ENCODE measurements at places on chromosomes 4 and X.

- no peak for DNase-seq
Observed at GRCh38 chrX:34341258-34341657, 209.1 kb upstream of the FAM47A start.

DNA sequence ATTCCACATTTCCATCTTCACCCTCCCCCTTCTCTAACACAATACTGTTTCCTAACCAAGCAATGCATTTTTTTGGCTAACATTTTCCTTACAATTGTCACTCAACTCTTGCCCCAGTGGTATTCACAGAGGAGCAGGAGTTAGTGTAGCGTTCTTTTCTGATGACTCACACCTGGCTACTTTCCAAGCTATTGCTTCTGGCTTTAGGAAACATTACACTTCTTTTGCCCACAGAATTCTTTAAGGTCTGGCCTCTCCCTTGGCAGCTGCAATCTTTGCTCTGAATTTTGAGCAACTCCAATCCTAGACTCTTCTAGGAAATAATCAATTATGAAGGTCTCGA lies 27.5 kb upstream of the PDGFC start:
- no peak for DNase-seq

DNA sequence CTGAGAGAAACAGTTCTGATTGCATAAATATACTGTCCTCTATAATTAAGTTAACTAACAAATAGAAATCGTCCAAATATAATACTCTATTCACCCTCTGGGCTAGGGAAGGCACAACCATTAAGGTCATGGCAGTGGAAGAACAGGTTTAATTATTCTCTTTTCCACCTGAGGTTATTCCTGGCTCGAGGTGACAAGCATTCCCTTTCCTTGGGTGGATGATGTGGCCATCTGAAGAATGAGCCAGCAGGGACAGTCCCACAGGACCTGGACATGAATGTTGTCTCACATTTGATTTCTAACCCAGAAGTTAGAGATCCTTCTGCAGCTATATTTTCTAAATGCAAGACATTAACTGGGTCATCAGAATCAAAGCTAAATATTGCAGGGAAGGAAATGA lies 5.5 kb downstream of the IBSP start:
- DNase-seq: no peak

- DNase-seq: no peak
Observed at GRCh38 chrX:148270499-148270898, 229.9 kb upstream of the AFF2 start.

GRCh38 chrX:40207626-40208025 lies 109.9 kb upstream of the BCOR start:
- DNase-seq: no peak

GRCh38 chr4:75189711-75190335 lies 256.9 kb downstream of the PARM1 start:
- DNase-seq: no peak

GRCh38 chr4:6474705-6475457 lies 2.5 kb upstream of the PPP2R2C start:
- no peak for DNase-seq

GRCh38 chr4:165927366-165927765 lies 54.3 kb downstream of the TLL1 start:
- DNase-seq: no peak

DNA sequence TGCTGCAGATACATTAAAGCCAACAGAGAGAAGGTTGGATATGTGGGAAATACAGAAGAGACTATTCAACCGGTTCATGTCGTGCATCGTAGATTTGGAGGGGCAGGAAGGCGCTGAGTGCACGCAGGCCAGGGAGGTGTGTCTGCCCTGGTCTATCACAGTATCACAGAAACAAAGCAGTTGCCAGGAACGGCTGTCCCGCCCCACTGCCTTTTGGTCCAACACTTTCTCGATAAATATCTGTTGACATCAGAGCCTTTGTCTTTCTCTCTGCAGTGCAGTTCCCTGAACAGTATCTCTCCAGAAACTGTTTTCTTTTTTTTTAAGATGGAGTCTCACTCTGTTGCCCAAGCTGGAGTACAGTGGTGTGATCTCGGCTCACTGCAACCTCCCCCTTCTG lies 151.1 kb upstream of the BCOR start:
- DNase-seq: no peak

- DNase-seq: no peak
Observed at GRCh38 chr4:155774033-155774432, 15.2 kb downstream of the GUCY1B1 start.

- no peak for DNase-seq
Observed at GRCh38 chr4:31674313-31674947, 954.3 kb downstream of the PCDH7 start.

GRCh38 chr4:108159845-108160244 lies 8.9 kb downstream of the LEF1 start:
- no peak for DNase-seq

GRCh38 chr4:165207016-165207430 lies 338 bp upstream of the KLHL2 start:
- DNase-seq: no peak

- DNase-seq: no peak
Observed at GRCh38 chrX:133375615-133376340, 39.5 kb downstream of the GPC4 start.

GRCh38 chr4:185587427-185588161 lies 52.3 kb upstream of the PDLIM3 start:
- peak; percentile 66 for DNase-seq

- DNase-seq: no peak
Observed at GRCh38 chr4:93781198-93781597, 47.4 kb upstream of the ATOH1 start.

- no peak for DNase-seq
Observed at GRCh38 chrX:9786798-9787635, 788 bp downstream of the SHROOM2 start.

DNA sequence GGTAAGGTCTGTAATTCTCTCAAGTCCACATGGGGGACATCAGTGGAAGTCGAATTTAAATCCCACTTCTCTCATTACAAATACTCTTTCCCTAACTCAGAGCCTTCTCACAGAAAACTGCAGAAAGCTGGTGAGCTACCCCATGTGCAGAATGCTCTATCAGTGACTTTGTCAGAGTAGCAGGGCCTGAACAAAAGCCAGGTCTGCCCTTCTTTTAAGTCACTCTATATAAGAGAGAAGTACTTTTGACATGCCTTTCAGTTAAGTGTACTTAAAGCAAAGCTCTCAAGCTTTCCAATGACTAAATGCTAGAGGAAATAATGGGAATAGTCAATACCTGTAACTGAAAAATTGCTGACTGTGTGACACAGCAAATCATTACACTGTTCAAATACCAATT lies 323.1 kb downstream of the KCNIP4 start:
- no peak for DNase-seq

DNA sequence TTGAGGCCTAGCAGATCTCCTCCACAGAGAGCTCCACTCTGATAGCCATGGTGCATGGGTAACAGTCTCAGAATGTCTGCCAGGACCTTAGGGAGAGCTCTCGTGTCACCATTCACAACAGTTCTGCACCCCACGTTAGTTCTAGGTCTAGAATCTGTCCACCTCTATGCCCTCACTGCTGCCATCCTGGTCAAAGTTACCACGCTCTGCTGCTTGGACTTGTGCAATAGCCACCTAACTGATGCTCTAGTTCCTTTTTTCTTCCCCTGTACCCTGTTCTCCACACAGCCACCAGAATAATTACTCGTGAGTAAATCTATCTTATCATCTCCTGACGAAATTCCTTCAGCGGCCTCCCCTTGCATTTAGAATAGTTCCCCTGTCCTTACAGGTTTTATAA lies 268.8 kb upstream of the GATB start:
- DNase-seq: no peak

DNA sequence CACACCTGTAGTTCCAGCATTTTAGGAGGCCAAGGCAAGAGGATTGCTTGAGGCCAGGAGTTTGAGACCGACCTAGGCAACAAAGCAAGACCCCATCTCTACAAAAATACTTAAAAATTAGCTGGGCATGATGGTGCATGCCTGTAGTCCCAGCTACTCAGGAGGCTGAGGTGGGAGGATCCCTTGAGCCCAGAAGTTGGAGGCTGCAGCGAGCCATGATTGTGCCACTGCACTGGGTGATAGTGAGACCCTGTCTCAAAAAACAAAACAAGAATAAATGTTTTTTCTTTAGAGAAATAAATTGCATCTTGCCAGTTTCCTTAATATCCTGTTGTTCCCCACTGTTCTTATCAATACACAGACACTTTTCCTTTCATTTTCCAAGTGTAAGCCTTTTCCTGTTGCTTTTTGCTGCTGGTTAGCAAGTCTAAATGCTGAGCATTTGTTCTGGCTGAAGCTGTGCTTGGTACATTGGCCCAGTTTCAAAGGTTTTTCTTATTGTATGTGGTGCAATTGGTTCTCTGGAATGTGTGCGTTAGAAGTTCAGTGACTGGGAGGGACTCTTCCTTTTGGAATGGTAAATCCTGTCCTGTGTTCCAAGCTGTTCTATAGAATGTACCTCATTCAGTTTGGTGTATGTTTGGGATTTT lies 98.2 kb downstream of the AFF1 start:
- DNase-seq: no peak

- DNase-seq: no peak
Observed at GRCh38 chrX:107565015-107565414, 63.3 kb upstream of the PRPS1 start.

- no peak for DNase-seq
Observed at GRCh38 chrX:82748906-82749505, 759.1 kb upstream of the POU3F4 start.

GRCh38 chrX:18733287-18733686 lies 25.8 kb downstream of the PPEF1 start:
- no peak for DNase-seq

DNA sequence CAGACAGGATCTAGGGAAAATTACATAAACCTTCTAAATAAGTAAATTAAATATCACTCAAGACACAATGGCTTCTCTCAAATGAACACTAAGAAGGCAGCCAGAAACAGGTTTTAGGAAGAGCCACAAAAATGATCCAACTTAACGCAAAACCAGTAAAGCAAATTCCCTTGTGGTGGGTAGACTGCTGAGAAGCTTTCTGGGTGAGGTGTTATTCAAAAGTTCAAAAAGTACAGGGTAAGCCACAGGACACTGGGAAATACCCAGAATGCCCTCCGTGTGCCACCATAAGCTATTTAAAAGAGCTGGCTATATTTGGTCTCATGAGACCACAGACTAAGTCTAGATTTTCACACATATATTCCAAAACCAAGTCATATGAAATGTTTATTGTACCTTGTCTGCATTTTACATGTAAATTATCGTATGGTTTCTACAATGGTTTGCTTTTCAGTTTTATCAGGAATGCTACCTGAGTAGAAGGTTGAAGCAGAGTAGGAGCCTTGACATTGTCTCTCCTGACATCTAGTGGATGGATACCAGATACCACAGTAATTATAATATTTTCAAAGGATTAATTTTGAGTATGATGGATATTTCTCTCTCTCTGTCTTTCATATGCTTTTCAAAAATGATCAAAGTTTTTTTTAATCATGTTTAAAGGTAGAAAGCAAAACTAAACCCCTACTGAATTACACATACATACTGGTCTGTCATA lies 109.3 kb upstream of the KLHL13 start:
- DNase-seq: no peak

DNA sequence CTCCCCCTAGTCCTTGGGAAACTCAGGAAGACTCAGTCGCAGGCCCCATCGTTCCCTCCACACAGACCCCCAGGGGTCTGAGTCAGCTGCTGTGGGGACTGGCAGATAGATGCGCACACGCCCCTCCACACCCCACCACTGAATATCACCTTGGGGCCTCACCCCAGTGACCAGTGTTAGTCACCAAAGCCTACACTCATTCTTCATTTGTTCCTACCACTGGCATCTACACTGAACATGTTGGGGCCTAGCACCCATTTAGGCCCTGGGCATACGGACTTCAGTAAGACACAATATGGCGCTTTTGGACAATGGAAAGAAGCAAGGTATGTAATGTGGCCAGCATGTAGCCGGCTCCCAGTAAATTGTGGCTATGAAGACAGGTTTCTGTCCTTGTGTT lies 154.1 kb upstream of the PJA1 start:
- DNase-seq: no peak

DNA sequence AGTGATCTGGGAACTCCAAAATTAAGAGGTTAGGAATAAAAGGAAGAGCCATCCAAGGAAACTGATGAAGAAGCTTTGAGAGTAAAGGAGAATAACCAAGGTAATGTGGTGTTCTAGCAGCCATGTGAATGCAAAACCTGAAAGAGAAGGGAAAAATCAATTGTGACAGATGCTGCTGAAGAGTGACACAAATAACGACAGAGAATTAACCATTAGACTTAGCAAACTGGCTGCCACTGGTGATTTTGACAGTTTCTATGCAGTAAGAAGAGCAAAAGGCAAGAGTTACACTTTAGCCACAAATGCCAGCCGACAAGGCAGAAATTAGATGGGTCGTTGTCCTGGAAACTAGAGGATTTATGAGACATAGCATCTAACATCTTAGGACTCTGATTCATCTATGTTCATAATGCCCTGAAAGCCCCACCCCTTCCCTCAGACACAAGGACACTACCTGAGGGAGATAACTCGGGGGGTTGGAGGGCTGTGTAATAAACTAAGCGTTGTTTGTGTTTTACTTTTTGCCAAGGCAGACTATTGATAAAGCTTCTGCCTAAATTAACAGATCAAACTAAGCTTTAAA lies 13.0 kb upstream of the TMEM144 start:
- no peak for DNase-seq

DNA sequence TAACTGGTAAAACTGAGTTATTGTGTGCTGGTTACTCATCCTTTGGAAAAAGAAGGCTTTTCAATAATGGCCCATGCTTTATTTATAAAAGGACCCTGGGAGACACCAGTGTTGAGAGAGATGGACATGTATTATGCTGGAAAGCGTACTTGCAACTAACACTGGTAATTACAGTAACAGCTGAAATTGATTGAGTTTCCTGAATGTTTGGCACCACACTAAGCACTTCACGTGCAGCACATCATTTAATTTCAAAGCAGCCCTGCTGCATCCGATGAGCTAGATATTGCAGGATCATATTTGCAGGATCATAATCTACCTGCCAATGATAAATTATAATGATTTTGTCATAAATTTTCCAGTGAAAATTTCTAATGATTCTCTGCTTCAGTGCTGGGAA lies 81.5 kb downstream of the QRFPR start:
- DNase-seq: no peak

- no peak for DNase-seq
Observed at GRCh38 chr4:20193141-20193936, 58.4 kb upstream of the SLIT2 start.

DNA sequence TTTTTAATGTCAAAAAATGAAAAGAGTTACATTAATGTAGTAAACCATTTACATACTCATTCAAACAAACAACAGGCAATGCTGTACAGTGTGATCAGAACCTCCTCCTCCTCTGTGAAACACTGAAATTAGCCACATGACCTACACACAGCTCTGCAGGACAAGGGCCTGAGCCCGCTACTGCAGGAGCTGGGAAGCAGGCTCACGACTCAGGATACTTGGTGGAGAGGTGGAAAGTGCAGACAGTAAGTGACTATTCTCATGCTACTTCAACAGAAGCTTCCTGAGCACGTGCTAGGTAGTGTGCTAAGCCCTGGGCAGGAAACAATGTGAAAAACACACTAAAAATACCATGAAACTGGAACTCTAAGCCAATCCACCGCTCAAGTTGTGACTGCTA lies 56.8 kb downstream of the TAPT1 start:
- no peak for DNase-seq
